Mesenchymal stem cell (in vitro differentiated cells and primary cell): ENCODE measurements at places on chromosomes 16 and 17.

GRCh38 chr17:50221864-50222545 lies 20.6 kb upstream of the COL1A1 start:
- DNase-seq = peak; percentile 59

DNA sequence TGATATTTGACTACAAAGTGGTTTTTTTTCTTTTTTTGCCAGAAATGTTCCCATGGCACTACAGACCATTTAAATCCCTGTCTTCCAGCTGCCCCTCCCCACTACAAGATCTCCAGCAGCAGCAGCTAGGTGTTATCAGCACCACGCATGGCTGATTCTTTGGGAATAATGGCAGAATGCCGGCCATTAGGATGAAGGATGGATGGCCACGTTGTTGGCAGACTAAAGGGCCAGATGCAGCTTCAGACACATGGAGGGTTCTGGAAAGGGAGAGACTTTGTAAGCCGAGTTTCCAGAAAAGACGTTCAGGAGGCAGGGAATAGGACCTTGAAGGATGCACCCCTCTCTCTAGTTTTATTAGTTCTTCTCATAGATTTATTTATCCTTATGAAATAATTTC lies 10.3 kb upstream of the MED9 start:
- DNase-seq = no peak

- peak; percentile 51 for DNase-seq
Observed at GRCh38 chr16:67865318-67865717, 7.5 kb upstream of the EDC4 start.

DNA sequence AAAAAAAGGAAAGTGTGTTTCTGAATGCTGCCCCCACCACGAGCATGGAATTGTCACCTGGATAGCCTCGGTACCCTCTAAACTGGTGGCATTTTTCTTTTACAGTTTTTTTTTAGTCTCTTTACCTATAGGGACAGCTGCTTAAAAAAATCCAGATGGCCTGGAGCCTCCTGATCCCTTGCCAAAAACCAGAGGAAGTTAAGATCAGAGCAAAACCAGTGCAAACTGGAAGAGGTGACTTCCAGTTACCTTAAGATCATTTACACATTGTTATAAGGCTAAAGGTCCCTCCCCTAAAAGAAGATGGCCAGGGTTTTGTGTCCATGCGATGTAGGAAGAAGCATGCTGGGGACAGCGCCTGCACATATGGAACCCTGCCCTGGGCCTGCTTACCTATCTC lies 3.5 kb downstream of the MEFV start:
- DNase-seq = no peak

GRCh38 chr17:11330006-11330405 lies 89.0 kb downstream of the SHISA6 start:
- no peak for DNase-seq

DNA sequence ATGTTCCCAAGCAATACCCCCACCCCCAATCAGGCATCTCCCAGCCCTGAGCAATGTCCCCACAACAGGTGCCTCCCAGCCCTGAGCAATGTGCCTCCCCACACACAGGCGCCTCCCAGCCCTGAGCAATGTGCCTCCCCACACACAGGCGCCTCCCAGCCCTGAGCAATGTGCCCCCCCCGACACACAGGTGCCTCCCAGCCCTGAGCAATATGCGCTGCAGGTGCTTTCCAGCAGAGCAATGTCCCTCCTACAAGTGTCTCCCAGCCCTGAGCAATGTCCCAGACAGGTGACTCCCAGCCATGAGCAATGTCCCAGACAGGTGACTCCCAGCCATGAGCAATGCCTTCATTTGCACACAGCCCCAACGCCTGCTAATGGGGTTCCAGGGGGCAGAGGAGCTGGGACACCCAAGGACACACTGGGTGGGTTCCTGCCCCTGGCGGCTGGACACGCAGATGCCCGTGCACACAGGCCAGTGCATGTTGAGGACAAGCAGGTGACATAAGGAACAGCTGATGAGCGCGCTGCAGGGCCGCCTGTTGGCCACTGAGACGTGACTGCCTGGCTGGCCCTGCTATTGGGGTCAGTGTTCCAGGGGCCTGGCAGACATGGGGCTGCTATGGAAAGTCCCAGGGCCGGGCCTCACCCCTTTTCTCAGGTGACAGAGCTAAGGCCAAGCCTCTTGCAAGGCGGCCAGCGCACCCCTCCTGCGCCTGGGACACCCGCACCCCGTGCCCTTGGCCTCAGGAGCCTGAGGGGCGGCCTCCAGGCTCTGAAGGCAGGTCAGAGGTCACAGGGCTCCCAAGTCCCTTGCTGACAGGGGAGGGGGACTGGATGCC lies 26.9 kb upstream of the PABPN1L start:
- DNase-seq = no peak

- DNase-seq = no peak
Observed at GRCh38 chr16:9406038-9406712, 314.7 kb downstream of the HAPSTR1 start.

DNA sequence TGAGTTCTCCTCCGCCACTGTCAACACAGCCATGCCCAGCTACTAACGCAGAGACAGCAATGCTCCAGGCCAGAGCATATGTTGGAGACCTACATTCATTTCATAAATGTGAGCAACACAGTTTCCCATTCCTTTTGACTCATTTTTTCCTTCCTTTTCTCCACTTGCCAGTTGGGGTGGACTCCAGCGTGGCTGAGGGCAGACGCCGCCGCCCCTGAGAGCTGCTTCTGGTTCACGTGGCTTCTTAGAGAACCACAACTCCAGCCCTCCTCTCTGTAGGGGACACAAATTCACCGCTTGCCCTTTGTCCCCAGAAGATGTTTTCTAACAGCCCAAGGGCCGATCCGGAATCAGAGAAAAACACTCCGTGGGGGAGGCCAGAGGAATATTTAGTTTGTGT lies 45.8 kb upstream of the ZCCHC14 start:
- no peak for DNase-seq

DNA sequence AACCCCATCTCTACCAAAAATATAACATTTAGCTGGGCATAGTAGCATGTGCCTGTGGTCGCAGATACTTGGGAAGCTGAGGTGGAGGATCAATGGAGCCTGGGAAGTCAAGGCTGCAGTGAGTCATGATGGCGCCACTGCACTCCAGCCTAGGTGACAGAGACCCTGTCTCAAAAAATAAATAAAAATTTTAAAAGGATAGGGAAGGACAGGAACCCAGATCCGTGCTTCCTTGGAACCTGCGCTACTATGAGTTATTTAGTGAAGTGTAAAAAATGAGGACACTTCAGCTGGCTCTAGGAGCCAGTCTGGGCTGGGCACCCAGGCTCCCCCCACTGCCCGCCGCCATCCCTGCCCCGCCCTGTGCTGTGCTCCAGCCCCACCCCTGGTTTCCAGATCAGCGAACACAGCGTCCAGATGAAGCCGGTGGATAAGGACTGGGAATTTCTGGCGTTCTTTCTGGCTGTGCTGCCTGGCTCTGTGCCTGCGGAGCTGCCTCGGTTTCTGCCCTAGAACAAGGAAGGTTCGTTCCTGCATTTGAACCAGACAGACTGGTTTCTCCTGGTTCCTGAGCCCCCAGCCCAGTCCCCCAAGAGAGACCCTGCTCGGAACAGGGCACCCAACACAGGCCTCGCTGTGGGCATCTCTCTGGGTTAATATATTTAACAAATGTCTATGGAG lies 18.5 kb downstream of the PLLP start:
- no peak for DNase-seq

- DNase-seq = no peak
Observed at GRCh38 chr17:82320140-82320840, 2.9 kb upstream of the CD7 start.

GRCh38 chr16:55437625-55438024 lies 41.4 kb upstream of the MMP2 start:
- DNase-seq = no peak

- DNase-seq = no peak
Observed at GRCh38 chr17:12992676-12993075, 25.2 kb downstream of the ELAC2 start.
